HuH-7.5 (cell line): ENCODE measurements at places on chromosomes 5 and 9.

GRCh38 chr9:29339387-29339786 lies 1766.1 kb upstream of the C9orf72 start:
- DNase-seq, result no peak

DNA sequence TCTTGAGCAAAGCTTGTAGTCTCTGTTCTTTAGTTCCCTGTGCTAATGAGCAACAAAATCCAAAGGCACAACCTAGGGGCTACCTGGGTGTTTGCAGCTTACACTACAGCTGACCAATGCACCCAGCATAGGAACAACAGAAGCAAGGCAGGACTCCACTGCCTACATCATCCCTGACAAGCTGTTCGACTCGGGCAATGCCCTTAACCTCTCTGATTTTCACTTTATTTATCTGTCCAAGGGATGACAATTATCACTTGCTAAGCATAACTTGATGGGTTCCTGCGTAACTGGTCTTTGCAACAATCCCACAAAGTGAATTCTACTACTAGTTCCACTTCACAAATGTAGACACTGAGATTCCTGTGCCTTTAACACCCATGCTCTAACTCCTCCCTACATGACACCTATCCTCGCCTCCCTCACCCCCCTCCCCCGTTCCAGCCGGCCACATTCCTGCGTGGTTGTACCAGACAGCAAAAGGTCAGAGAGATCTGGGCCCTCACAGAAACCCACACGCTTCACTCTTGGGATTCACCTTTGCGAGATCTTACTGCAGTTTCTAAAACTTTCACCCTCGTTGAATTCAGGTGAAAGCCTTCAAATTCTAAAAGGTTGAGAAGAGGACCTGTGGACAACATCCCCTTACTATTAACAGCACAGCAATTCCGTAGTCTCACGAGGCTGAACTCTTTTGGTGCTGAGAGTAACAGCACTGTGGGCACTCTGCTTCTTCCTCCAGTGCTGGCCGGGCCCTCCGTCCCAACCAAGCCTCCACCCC lies 995 bp downstream of the IPPK start:
- peak; percentile 85 for DNase-seq

- no peak for DNase-seq
Measured at GRCh38 chr5:14341571-14342230, 198.6 kb downstream of the TRIO start.

- no peak for DNase-seq
Measured at GRCh38 chr5:78544561-78545201, 103.9 kb downstream of the LHFPL2 start.

DNA sequence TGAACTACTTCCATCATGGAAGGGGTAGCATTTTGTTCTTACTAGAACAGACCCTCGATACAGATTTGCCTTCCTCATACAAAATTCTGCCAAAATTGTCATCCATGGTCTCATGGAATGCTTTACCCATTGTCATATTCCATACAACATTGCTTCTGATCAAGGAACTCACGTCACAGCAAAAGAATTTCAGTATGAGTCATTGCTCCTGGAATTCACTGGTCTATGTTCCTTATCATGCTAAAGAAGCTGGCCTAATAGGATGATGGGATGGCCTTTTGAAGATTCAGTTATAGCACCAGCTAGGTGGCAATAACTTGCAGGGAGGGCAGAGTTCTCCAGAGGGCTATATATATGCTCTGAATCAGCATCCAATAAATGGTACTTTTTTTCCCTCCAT lies 18.2 kb upstream of the FNIP1 start:
- no peak for DNase-seq
